Renal cortex interstitium (tissue), 15 donors: ENCODE measurements at places on chromosomes 1 and 21. TPM values are rescaled to one million over a fixed set of nuclear protein-coding genes. Genes with fewer than 3 reads are reported as not detected.
A peak's percentile ranks its signal among the peaks of the same experiment; 100 is the strongest.

DNA sequence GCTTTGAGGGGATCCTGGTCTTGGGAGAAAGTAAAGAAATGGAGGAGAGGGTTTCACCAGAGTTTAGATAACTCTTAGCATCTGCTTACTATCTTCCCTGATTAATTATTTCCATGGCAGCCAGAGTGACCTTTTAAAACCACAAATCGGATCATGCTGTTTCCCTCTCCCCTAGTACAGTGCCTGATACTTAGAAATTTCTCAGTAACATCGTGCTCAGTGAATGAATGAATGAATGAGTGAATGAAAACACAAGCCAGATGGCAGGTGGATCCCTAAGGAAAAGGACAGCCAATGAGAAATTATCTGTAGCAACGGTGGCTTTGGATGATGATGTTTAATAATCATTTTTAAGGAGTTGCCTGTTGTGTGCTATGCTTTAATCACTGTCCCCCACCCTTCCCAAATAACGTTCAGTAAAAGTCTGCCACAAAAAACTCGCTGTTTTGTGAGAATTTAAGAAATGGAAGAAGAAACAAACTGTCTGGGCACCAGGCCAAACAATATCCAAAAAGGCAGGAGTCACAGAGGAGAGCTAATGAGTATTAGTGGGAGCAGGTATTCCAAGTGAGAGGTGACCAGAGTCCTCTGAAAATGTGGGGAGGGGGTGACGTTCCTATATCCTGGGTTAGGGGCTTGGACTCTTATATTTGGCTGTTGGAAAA is 737 bp upstream of the SMAP2 start:
- DNase-seq: no peak

GRCh38 chr1:185408700-185409270 is 91.7 kb upstream of the IVNS1ABP start:
- DNase-seq: no peak

FCRLB gene
- 5.4 TPM for polyA plus RNA-seq

FAM3B gene
- 13.6 TPM for polyA plus RNA-seq

- no peak for DNase-seq
These were observed 417.0 kb downstream of the PTBP2 start for GRCh38 chr1:97138515-97139032.

GRCh38 chr1:27349784-27350662 is 8.2 kb downstream of the SYTL1 start:
- DNase-seq: peak; percentile 62

DNA sequence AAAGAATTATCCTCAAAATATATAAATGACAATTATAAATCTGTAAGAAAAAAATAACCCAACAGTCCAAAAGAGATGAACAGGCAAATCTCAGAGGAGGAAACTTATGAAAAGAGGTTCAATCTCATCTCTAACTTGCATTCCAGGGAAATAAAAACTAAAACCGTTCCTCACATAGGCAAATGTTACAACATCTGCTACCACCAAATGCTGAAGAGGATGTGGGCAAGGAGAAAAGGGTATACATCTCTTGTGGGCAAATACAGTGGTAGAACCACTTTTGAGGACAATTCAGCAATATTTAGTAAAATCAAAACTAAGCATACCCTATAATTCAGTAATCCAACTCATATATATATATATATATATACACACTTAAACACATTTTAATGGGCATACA is 33.7 kb upstream of the SGIP1 start:
- DNase-seq: no peak

LMO4 gene
- polyA plus RNA-seq: 125 TPM

- DNase-seq: no peak
These were observed 84.9 kb downstream of the GREM2 start for GRCh38 chr1:240527086-240527485.

DNA sequence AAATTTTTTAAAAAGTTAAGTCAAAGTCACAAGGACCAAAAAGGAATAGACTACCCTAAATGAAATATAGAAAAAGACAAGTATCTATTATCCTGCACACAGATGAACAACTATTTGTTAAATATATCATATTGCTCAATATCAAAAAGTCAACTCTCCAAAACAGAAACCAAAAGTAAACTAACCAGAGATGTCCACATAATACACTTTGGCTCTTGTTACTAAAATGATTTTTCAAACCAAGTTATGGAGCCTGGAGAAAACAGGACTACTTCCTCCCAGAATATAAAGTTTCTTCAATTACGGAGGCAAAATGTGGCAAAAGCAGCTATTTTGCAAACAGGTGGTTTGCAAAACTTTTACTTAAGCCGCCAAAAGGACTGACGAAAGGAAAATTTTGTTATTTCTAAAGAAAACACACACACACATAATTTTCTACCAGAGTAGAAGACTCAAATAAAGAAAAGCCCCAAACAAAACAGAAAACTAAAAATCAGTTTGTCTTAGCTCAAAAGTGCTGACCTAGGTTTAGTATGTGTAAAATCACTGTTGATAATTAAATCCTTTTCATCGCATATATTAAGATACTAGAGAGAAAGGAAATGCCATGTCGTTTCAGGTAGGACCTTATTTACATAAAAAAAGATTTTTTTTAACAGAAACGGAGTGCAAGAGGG is 1.1 kb downstream of the DPYD start:
- DNase-seq: no peak

GJA8 gene
- 0.66 TPM for polyA plus RNA-seq

SPATA45 gene
- polyA plus RNA-seq: 0.20 TPM

USP16 gene
- polyA plus RNA-seq: 47.0 TPM

LRRC71 gene
- polyA plus RNA-seq: 0.63 TPM

GRCh38 chr1:42312576-42313212 is 22.3 kb downstream of the FOXJ3 start:
- no peak for DNase-seq

DNA sequence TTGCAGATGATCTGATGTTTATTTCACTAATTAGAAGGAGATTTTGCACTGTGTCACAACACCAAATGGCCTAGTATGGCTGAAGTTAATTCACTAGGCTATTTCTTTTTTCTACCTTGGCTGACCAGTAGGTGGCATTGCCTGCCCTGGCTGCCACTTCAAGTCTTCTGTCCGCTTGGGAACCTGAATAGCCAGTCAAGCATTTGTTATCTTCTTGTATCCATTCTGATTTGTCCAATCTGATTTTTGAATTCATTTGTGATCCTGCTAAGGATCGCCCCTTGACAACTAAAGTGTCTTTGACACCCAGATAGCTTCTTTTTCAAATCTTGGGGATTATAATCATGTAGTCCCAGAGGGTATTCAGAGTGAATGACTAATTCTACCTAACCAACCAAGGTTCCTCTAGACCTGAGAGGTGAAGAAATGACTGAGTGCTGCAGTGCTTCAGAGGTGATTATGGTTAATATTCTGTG is 99.4 kb downstream of the GIPC2 start:
- peak; percentile 9 for DNase-seq

LPAR3 gene
- polyA plus RNA-seq: 1.4 TPM

DNA sequence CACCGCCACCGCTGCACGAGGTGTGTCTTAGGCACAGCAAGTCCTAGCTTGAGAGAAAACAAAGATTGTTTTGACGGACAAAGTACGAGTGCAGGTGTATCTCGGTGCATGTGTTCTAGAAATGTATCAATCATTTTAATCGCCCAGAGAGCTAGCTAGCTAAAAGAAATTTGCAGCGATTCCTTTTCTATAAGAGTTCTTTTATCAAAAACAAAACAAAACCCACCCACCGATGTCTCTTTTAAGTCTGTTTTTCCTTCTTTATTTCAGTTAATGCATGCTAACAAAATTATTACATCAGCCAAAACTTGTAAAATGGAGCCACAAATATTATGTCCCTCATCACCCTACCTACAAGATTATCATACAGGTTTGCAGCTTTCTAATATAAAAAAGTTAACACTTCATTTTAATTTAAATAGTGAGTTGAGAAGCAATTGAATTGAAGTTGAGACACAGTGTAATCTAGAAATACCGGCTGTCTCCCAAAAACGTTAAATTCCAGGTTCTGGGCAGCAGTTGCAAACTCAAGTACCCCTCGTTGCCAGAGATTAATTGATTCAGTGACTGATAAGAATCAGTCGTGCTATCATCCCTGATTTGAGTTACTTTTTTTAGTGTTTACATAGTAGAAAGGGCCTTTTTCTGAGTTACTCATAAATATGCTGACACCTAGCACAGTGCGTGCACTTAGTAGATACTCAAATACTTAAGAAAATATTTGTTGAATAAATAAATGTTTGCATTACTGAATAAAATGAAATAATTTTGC is 1.5 kb upstream of the SYDE2 start:
- DNase-seq: no peak

DNA sequence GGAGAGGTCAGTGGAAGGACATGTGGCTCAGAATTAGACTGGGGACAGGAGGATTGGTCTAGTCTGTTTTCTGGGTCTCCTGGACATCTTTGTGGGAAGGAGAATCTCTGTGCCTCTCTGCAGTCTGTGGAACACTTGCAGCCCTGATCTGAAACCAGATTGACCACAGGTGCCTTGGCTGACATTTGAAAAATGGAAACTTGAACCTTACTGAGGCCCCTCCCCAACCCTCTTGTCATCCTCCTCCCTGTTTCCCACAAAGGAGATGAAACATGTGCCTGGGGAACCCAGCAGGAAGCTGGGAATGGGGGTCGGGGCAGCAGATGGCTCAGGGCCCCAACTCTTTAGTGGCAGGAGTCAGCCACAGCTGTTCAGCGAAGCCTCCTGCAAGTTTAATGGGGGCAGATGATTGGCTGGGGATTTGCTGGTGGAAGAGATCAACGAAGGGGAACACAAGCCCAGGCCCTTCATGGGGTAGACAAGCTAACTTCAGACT is 18.1 kb downstream of the VASH2 start:
- DNase-seq: no peak

GRCh38 chr1:87457408-87457807 is 128.7 kb downstream of the LMO4 start:
- DNase-seq: no peak

- no peak for DNase-seq
These were observed 16.9 kb downstream of the AVPR1B start for GRCh38 chr1:206100226-206100815.

DNA sequence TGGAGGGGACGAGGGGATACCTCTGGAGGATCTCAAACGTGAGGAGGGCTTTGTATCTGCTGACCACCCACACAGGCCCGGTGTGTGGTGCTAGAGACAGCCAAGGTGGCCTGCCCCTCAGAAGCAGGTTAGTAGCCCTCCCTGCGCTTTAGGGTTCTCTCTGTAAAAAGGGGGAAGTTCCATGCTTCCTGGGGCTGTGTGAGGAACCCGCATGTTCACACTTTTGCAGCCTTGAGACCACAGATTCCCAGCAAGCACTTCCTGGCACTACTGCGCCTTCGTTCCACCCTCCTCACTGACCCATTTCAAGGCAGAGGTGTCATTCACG is 7.9 kb upstream of the GUCA2B start:
- DNase-seq: no peak

GRCh38 chr1:92307980-92308379 is 9.1 kb downstream of the RPAP2 start:
- no peak for DNase-seq

GRCh38 chr1:243325305-243325890 is 69.6 kb downstream of the SDCCAG8 start:
- DNase-seq: no peak

DNA sequence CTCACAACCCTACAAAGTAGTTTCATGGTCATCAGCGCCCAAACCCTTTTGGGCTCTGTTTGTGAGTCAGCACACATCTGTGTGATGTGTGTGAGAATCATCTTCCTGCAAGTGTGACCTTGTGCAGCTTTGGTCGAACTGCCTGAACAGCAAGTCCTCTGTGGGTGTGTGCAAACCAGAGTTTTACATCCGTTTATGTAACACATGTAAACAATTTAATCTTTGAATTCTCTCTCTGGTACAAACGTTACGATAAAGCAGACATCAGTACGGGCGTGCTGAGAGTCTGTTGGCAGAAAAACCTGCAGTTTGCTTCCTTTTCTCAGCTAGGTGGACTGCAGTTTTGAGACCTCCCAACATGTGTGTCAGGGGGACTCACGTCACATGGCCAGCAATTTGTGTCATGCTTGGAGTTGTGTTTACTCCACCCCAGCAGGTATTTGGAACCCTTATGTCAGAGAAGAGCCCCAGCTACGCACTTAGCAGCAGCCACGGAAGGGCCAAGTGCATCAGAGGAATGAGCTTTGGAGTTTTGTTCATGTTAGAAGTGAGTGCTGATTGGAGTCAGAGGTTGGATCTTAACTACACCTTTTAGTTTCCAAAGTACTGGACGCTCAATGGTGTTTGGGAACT is 230.8 kb downstream of the PAPPA2 start:
- DNase-seq: no peak

PKLR gene
- 7.5 TPM for polyA plus RNA-seq

DNA sequence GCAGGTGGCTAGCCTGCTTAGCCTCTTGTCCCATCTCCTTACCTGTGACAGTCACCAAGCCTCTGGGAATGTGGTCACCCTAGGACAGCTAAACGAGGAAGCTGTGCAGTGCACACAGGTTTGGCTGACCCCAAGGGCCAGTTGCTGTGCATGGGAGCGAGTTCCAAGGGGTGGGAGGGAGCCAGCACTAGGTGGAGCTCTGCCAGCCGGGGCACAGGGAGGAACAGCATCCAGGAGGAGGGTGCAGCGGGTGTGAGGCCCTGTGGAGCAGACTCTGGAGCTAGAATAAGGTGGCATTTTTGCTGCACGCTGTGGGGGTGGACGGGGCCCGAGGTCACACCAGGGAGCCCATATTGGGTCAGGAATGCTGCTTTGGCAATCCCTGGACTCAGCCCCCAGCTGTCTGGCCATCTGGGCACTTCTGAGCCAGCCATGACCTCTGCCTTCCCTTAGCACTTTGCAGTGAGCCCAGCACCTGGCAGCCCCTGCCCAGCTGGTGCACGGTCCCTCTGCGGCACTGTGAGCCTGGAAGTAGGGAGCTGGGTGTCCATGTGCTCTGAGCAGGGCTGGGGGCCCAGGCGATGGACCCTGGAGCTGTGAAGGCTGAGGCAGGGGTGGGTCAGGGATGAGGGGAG is 8.7 kb downstream of the PDXK start:
- no peak for DNase-seq

GRCh38 chr1:105101261-105101660 is 1351.6 kb downstream of the AMY1C start:
- no peak for DNase-seq

- no peak for DNase-seq
These were observed 8.1 kb upstream of the STMN1 start for GRCh38 chr1:25914074-25914995.

DNA sequence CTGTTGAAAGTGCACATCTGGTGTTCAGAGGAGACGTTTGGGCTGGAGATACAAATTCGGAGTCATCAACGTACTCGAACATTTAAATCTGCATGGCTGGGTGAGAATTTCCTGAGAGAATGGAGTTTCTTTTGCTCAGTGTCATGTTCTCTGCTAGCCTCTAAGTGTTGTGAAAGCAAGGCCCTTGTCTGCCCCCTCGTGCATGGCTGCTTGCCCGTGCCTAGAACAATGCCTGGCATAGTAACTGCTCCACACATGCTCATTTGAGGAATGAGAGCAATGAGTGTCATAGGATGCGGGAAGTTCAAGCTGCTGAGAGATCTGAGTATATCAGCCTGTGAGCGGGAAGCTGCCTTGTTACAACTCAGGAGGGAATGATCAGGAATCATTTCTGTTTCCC is 171.1 kb upstream of the CSF3R start:
- no peak for DNase-seq

DNA sequence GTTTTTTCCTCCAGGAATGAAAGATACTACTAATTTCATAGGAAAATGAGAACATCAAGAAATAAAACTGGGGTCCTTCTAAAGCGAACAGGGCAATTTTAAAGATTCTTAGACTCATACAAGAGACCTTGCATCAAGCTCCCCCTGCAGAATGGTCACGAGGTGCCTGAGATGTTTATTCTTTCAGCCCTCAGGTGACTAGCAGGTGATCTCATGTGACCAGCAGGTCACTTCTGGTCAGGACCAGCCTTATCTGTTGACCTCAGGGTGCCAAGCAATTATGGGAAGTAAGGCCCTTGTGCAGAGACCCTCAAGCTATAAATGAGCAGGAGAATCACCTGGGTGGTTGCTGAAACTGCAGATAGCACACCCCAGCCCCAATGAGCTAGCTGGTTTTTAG is 20.6 kb upstream of the TMEM51 start:
- no peak for DNase-seq
